ENCODE measurements at places on chromosomes 4 and X.

DNA sequence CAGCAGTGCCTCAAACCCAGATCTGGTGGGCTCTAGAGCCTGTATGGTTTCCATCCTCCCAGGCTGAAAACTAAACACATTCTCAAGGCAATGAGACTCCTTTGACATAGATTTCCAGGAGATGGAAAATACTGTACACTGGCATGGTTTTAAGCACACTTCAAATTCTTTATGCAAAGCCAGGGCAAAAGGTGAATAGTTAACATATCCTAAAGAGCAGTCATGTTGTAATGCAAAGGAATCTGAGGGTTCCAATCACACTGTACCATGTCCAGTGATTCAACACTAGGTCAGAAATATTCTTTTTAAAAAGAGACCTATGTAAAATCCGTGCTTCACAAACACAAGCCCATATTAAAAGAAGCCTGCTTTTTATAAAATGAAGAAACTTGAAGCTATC lies 195.3 kb downstream of the QDPR start:
- no peak for DNase-seq

GRCh38 chrX:22357621-22358020 lies 84.9 kb downstream of the CBLL2 start:
- no peak for DNase-seq

- DNase-seq = no peak
These were observed 56.4 kb downstream of the C4orf33 start for GRCh38 chr4:129152350-129152749.

GRCh38 chr4:15162046-15162445 lies 159.8 kb downstream of the CPEB2 start:
- no peak for DNase-seq

DNA sequence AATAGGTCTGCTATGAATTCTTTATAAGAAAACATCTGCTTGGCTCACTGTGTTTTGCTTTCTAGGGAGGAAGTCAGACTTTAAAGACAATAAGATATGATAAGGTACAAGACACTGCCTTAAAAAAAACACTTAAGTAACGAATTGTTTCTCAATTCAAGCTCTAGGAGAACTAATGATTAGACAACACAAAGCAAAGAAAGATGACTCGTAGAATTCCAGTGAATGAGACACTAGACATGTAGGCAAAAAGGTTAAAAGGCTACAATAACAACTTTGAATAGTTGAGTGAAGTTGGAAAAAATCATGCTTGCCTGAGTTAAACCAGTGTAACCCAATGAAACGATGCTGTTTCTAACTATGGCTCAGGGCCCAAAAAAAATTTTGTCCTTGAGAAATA lies 344.4 kb upstream of the ACTRT1 start:
- no peak for DNase-seq

DNA sequence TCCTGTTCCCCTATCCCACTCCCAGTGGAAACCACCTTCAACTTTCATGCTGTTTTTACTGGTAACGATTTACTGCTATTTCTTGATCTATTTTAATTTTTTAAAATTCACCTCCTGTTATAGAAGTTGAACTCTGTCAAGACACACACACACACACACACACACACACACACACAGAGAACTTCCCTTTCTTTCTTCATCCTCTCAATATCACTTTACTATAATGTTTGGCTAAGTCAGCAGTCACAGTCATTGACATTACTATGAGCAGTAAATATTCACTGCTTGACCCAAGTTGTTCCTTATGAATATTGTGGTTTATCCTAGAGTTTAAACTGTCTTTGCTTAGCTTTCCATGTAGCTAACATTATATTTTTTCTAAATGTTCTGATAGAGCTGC lies 24.0 kb upstream of the SGMS2 start:
- no peak for DNase-seq

GRCh38 chrX:136261321-136261720 lies 10.1 kb upstream of the MAP7D3 start:
- no peak for DNase-seq

DNA sequence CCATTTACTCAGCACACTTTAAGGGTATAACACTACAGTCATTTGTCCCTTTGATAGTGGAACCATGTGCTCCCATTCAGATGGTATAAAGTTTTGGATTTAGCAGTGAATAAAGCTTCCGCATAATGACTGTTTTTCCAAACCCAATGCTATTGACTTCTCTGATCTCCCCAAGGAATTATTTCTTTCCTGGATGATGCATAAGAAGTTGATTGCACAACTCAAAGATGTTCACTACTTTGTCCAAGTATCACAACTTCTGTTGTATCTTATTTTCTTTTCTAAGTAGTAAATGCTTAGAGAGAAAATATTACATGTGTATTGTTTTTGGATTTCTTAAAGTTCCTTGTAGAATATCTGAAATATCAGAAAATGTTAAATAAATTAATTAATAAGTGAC lies 300.2 kb downstream of the GPM6A start:
- no peak for DNase-seq

DNA sequence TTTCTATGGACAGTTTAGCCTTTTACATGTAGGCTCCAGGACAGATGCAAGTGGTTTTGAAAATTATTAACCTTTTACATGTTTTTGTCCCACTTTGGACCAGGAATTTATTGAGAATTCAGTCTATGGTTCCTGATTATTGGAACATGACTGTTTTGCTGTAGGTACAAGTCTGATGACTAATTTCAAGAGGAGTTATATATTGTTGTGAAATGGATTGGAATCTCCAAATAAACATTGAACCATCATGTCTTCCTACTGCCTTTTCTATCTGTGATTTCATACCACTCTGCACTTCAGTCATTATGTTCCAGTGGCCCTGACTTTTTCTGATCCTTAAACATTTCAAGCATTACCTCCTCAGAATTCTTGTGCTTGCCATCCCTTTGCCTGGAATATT lies 35.9 kb downstream of the TBC1D19 start:
- no peak for DNase-seq

DNA sequence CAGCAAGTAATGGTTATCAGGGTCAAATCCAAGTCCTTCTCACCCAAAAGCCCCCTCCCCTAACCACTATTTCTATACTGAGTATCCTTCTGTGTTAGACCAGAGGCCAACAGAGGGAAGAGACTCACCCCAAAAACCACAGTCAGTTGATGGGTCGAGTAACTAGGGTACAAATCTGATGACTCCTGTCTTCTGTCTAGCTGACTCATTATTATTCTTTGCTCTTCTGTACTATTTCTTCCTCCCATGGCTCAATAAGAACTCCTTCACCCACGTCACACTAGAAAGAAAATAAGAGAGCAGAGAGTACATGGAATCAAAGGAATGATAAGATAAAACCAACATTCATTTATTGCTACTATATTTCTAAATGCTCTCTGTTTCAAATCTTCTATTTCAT lies 2.0 kb downstream of the RAB40A start:
- DNase-seq = no peak

- no peak for DNase-seq
These were observed 98.2 kb downstream of the ARSJ start for GRCh38 chr4:113881256-113881655.
